SK-N-DZ (cell line): ENCODE measurements at places on chromosomes 4 and X.

DNA sequence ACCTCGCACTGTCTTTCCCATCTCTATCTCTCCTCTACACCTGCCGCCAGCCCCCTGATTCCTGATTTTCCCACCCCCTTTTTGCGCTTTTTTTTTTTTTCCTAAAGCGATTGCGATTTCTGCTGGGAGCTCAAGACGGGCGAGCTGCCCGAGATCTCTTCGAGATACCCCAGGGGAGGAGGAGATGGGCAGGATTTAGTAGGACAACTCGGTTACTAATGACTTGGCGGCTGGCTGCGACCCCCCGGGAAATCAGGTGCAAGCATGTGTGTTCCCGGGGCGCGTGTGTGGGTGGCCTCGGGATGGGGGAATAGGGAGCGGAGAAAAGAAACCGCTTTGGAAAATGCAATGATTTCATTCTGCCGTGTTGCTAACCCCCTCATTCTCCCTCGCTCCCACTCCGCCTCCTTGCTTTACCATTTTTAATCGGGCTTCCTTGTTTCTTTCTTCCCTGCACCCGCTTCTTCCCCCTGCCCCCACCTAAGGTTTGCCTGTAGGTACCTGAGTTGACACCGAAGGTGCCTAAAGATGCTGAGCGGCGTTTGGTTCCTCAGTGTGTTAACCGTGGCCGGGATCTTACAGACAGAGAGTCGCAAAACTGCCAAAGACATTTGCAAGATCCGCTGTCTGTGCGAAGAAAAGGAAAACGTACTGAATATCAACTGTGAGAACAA, 4.4 kb downstream of the SLITRK2 start:
- no peak for DNase-seq

- peak; percentile 28 for DNase-seq
Observed at GRCh38 chr4:41747230-41748055, 1.1 kb downstream of the PHOX2B start.

DNA sequence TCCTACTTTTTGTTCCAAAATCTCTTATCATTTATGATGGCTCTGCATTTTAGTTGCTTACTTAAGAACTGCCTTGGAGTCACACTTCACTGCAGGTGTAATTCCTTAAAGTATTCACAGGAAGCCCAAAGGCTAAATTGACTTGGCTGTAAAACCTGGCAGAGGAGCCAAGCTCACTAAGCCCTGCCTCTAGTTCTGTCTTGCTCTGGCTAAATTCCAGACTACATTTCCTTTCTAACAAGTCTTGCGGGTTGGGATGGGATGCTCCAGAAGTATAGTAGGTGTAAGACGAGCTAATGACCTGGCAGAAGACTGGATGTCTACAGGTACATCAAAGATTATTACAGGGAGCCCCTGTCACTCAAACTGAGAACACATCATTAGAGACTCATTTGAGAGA, 924.0 kb upstream of the INTU start:
- no peak for DNase-seq

- DNase-seq: no peak
Observed at GRCh38 chrX:106391284-106391911, 220.4 kb upstream of the RADX start.

- no peak for DNase-seq
Observed at GRCh38 chr4:102819588-102820365, 7.6 kb downstream of the UBE2D3 start.

DNA sequence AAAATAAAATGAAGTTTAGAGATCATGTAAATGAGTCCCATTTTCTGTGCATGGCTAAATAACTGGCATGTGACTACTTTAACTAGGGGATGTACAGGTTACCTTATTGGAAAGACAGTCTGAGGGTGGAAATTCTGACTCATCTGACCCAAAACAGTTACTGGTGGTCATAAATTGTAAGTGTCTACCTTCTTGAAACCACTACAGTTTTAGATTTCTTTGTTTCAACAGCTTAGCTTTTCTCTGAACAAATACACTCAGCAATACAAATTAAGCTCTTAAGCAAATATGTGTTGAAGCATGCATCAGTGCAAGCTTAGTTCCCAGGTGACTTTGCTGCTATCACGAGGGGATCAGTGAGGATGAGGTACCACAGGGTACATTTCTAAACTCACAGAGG, 60.7 kb upstream of the PGM2 start:
- no peak for DNase-seq
